ENCODE measurements at places on chromosomes 7 and 10.

DNA sequence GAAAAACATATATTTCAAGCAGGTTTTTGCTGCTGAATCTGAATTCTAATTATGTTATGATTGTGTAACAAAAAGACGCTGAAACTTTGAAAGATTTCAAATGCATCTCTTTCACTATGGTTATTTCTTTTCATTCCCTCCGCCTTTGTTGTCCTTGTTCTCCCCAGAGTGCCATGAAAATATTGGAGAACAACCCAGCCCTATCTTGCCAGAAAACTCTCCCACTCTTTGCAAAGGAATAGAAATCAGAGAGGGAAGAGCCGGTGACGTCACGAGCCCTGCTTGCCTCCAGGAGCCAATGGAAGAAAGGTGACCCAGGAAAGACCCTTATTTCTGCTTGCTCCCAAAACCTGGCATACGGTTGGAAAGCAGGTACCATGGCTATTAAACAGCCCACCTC is 3.4 kb downstream of the GFRA1 start:
- no peak for DNase-seq

DNA sequence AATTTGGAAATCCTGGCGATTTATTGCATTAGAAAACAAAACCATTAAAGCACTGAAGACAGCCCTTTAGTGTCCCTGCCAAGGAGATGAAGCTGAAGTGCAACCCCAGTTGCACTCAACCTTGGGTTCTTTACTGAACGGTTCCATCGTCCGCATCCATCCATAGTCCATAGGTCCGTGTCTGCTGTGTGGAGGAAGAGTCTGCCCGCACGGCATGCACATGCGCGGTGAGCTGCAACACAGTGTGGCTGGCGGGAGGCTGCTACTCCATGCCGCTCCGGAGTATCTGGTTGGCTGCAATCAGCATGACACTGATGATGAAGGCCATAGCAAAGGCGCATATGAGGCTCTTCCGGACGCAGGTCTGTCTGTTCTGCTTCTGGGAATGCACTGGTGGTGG is 624.6 kb downstream of the CALN1 start:
- no peak for DNase-seq

- no peak for DNase-seq
Measured at GRCh38 chr7:130998993-130999602, 265.1 kb upstream of the KLF14 start.

GRCh38 chr7:96144260-96144526 is 177.7 kb downstream of the SLC25A13 start:
- DNase-seq: no peak

DNA sequence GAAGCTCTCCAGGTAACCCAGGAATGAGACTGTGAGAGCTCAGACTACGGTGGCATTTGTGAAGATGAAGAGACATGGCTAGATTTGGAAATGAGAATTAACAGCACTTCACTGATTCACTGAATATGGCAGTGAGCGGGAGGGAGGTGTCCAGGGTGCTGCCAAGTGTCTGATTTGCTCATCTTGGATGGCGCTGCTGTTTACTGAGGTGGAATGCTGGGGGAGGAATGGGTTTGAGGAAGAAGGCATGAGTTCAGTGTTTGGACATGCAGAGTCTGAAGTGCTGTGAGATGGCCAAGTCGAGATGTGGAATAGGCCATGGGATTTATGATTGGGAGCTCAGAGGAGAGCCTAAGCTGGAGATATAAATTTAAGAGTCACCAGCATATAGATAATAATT is 437.1 kb upstream of the NPVF start:
- DNase-seq: no peak

DNA sequence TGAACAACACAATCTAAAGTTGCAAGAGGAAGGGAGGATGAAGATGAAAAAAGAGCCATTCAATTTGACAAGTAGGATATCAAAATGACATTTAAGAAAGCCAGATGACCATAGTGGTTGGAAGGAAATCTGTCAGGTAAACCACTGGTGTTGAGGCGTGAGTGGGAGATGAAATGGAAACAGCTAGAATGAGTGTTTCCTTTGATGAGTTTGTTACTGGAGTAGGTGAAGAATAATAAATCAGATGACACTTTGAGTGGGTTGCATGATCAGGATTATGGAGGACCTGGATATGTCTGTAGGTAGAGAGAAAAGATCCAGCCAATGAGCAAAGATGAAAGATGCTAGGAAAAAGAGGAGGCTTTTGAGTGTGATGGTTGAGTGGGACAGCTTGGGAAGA is 33.1 kb downstream of the AKR1B1 start:
- DNase-seq: no peak

DNA sequence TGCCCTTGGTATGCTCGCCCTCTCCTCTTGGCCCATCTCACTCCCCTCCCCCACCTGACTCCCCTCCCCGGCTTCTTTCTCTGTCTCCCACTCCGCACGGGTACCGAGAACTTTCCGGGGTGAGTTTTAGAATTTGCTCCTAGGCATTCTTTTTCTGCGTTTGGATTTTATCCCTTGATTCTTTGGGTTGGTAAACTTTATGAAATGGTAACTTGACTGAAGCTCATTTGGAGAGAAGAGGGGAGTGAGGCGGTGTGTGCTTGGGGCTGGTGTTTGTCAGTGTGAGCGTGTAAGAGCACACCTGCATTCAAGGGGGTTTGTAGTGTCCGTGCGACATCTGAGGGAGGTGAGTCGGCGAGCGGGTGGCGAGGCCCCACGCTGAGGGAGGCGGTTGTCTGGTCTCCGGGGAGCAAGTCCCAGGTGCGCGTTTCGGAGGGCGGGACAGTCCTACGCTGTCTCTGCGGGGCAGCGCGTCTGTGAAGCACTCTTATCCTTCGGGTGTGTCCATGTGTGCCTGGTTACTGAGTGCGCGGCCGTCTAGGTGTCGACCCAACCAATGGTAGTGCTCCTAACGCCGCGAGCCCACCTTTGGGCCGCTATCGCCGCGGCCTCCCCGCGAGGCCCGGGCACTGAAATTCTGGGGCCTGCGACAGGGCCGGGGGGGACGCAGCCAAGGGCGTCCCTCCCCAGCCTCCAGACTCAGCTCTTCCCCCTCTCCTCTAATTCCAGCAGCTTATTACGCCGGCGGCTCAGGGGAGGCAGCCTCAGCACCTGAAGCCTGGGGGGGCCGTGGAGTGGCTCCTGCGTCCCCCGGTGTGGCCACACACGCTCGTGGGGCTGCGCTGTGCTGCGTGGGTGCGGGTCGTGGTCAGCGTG is 2.6 kb upstream of the ZNF503 start:
- no peak for DNase-seq

GRCh38 chr10:6354168-6354772 is 151.5 kb downstream of the PFKFB3 start:
- no peak for DNase-seq

Measured in stimulated activated CD8-positive, alpha-beta memory T cell treated with anti-CD3 and anti-CD28 coated beads, Interleukin-4, amount 100 ng/mL, for 48 hours (primary cell).